ENCODE measurements at places on chromosomes 12 and 14.

DNA sequence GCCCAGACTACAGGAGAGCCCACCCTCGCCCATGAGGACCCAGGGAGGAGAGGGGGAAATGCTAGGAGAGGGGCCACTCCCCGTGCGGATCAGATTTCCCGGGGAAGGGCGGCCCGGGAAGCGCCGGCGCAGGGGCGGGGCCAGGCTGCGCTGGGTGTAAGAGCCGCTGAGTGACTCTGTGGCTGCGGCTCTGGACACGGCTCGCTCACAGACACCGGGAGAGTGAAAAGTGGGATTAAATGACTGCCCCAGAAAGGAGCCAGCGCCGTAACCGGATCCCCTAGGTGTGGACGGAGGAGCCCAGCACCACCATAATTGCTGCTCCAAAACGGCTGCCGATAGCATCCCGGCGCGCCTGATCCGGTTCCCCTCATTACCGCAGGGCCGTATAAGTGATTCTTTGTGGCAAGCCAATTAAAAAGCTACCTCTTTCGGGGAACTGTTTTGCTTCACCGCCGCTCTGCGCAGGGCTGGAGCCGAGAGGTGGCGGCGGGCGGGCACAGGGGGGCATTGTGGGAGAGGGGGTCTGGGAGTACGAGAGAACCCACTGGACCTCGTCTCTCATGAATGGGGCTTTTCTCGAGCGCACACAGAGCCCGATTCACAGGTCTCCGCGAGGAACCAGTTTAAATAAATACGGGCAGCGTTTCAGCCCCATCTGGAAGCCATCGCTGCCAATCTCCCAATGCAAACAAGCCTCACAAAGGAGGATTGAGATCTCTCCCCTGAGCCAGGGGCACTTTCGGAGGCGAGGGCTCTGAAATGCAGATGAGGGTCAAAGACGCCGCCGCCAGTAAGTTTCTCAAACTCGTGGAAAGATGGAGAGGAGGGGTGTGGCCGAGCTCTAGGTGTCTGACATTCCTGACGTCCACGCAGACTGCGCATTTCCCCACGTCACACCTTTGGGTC is 2.5 kb downstream of the COL2A1 start:
- DNase-seq: peak; percentile 50

DNA sequence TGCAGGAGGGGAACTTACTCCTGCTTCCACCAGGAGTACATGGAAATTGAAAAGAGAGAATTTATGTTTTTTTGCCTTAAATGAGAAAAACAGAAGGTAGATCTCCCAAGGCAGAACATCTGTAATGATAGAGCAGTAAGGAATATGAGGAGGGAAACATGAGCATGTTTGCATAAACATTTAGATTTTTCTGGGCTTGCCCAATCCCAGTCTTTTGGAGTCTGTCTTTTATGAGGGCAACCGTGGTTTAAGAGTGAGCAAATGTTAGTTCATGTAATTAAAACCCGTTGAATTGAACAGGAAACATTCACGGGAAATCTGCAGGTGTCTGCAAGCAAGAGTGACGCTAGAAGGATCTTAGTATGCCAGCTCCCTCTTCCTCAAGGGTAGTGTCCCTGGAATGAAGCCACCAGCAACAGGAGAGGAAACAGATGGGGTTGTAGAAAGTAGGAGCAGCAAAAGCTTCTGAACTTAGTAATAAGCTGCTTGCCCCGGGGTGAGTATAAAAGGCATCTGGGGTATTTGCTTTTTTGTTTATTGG is 79.3 kb downstream of the ARF6 start:
- DNase-seq: no peak

- DNase-seq: peak; percentile 69
These were observed 14.2 kb upstream of the WDR20 start for GRCh38 chr14:102125546-102125945.

GRCh38 chr14:74843653-74844052 is 32.3 kb downstream of the PROX2 start:
- no peak for DNase-seq

DNA sequence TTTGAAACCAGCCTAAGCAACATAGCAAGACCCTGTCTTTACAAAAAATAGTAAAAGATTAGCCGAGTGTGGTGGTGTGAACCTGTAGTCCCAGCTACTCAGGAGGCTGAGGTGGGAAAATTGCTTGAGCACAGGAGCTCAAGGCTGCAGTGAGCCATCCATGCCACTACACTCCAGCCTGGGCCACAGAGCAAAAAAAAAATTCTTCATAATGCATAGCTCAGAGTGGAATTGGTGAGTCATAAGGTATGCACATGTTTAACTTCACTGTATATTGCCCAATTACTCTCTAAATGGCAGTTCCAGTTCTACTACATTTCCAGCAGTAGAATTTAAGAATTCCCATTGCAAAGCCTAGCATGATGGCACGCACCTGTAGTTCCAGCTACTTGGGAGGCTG is 26.8 kb upstream of the CLIP1 start:
- DNase-seq: no peak

DNA sequence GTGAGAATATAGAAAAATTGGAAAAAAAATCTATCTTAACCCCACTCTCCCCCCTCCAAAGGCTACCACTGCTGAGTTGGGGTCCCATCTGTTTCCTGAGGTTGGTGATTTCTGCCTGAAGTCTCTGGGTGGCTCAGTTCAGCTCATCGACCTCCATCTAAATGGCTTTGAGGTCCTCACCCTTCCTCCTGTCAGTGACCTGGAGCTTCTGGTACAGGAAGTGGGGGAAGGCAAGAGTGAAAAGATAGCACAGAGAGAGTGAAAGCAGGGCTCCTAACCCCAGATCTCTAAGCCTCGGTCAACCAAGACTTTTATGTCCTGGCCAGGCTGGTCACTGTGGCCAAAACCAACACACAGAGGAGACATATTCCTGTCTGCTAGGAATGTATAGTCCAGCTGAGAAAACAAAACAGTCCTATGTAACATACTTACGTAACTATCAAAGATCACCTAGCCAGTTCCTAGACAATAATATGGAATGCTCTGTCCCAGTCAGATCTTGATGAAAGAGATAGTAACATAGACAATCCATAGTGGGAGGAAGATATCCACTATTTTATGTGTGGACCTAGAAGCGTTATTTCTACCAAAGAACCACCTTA is 12.3 kb upstream of the KRT73 start:
- no peak for DNase-seq

GRCh38 chr12:88931598-88931997 is 351.3 kb upstream of the KITLG start:
- DNase-seq: peak; percentile 86

GRCh38 chr12:115384391-115384790 is 700.4 kb upstream of the TBX3 start:
- no peak for DNase-seq

All from ACHN (cell line).